ENCODE measurements at places on chromosomes 3 and 15. TPM values are rescaled to one million over a fixed set of nuclear protein-coding genes. Genes with fewer than 3 reads are reported as not detected.

FETUB gene
- not detected for total RNA-seq

TMEM207 gene
- total RNA-seq, result not detected

CCR3 gene
- total RNA-seq, result not detected

NEK11 gene
- 44.1 TPM for total RNA-seq

KCNMB2 gene
- 42.4 TPM for total RNA-seq

SMCO1 gene
- total RNA-seq, result not detected

CGNL1 gene
- total RNA-seq, result 11.3 TPM

ALDH1A3 gene
- total RNA-seq, result 1.6 TPM

ARHGAP31 gene
- 6.5 TPM for total RNA-seq

FBXO22 gene
- 20.3 TPM for total RNA-seq

CRBN gene
- 107 TPM for total RNA-seq

RLBP1 gene
- 0.69 TPM for total RNA-seq

HIGD2B gene
- not detected for total RNA-seq

ARID3B gene
- 5.1 TPM for total RNA-seq

TGM5 gene
- not detected for total RNA-seq

THPO gene
- not detected for total RNA-seq

DUSP7 gene
- 9.5 TPM for total RNA-seq

ZNF35 gene
- 18.9 TPM for total RNA-seq

PSMD2 gene
- 291 TPM for total RNA-seq

SPINT1 gene
- 6.9 TPM for total RNA-seq

ADAMTS7 gene
- 6.0 TPM for total RNA-seq

RASGRP1 gene
- 14.5 TPM for total RNA-seq

GLT8D1 gene
- 74.3 TPM for total RNA-seq

SERPINI2 gene
- 3.7 TPM for total RNA-seq

ECE2 gene
- 18.7 TPM for total RNA-seq

DPPA2 gene
- not detected for total RNA-seq

ADAMTSL3 gene
- total RNA-seq, result 2.3 TPM

GATM gene
- total RNA-seq, result 146 TPM

DUOXA2 gene
- not detected for total RNA-seq

SNX33 gene
- total RNA-seq, result 2.5 TPM

TICRR gene
- total RNA-seq, result 2.8 TPM

FRMD4B gene
- 30.7 TPM for total RNA-seq

GABRR3 gene
- not detected for total RNA-seq

SUMF1 gene
- 31.4 TPM for total RNA-seq

GOLGA6D gene
- not detected for total RNA-seq

TTC14 gene
- total RNA-seq, result 46.1 TPM

TMEM212 gene
- not detected for total RNA-seq

CACNA1D gene
- total RNA-seq, result 30.9 TPM

SLC22A14 gene
- total RNA-seq, result 0.69 TPM

CEP152 gene
- total RNA-seq, result 3.5 TPM

CHRFAM7A gene
- total RNA-seq, result 14.8 TPM

SLC12A1 gene
- 5.8 TPM for total RNA-seq

CKMT1A gene
- total RNA-seq, result 19.6 TPM

CCR9 gene
- total RNA-seq, result not detected

NPAP1 gene
- 0.69 TPM for total RNA-seq

CILP gene
- total RNA-seq, result 0.23 TPM

CCDC66 gene
- total RNA-seq, result 91.6 TPM

LYZL4 gene
- not detected for total RNA-seq

GOLGA8J gene
- 0.23 TPM for total RNA-seq

TOPBP1 gene
- 42.7 TPM for total RNA-seq

KLHL40 gene
- total RNA-seq, result 0.23 TPM

OXTR gene
- 3.0 TPM for total RNA-seq

All from diencephalon (tissue), 1 donor.